ENCODE measurements at places on chromosomes 12 and 14. TPM values are rescaled to one million over a fixed set of nuclear protein-coding genes. Genes with fewer than 3 reads are reported as not detected.

Gene BTG1
- 87.9 TPM for total RNA-seq

Gene COCH
- total RNA-seq = 0.55 TPM

Gene OR6C2
- not detected for total RNA-seq

Gene CAPZA3
- not detected for total RNA-seq

Gene CD163L1
- 5.6 TPM for total RNA-seq

Gene SSTR1
- 6.6 TPM for total RNA-seq

Gene ANKRD33
- not detected for total RNA-seq

Gene RPS26
- 43.1 TPM for total RNA-seq

Gene BCAT1
- 74.7 TPM for total RNA-seq

Gene CD27
- total RNA-seq = 1.4 TPM

Gene SELPLG
- total RNA-seq = 28.3 TPM

Gene MMP14
- 225 TPM for total RNA-seq

Gene SERPINA3
- 198 TPM for total RNA-seq

Gene WASHC3
- total RNA-seq = 45.9 TPM

Gene SDR9C7
- total RNA-seq = not detected

Gene KLHDC1
- total RNA-seq = 5.6 TPM

Gene TAS2R10
- 0.37 TPM for total RNA-seq

Gene KRT6C
- total RNA-seq = not detected

Gene SRRM4
- total RNA-seq = 0.05 TPM

Gene MED13L
- 123 TPM for total RNA-seq

Gene RPGRIP1
- total RNA-seq = 0.41 TPM

Gene EEA1
- 32.2 TPM for total RNA-seq

Gene LPAR5
- total RNA-seq = 1.5 TPM

Gene CKAP4
- total RNA-seq = 86.0 TPM

Gene OAS2
- total RNA-seq = 24.0 TPM

Gene KCNC2
- not detected for total RNA-seq

Gene CCND2
- 203 TPM for total RNA-seq

Gene WNT1
- not detected for total RNA-seq

Gene FGD6
- 17.3 TPM for total RNA-seq

Gene EIF2B2
- 38.7 TPM for total RNA-seq

Gene SLC39A9
- 66.4 TPM for total RNA-seq

Gene GNS
- 196 TPM for total RNA-seq

Gene CRY1
- 22.6 TPM for total RNA-seq

Gene DPY19L2
- total RNA-seq = 1.2 TPM

Gene ENDOU
- not detected for total RNA-seq

Gene OR11H12
- not detected for total RNA-seq

Gene BDKRB2
- 1.9 TPM for total RNA-seq

Gene SMOC1
- 1.1 TPM for total RNA-seq

Gene STXBP6
- 19.9 TPM for total RNA-seq

Gene PIWIL1
- total RNA-seq = not detected

Gene ADAM21
- 0.41 TPM for total RNA-seq

Measured in left lung (tissue), 14 donors.